Activated T-helper 1 cell treated with anti-CD3 and anti-CD28 coated beads, Interleukin-2, amount 50 U/mL, for 16 hours (primary cell): ENCODE measurements at places on chromosomes 16 and 17.

- no peak for DNase-seq
Measured at GRCh38 chr17:64491994-64492393, 4.9 kb downstream of the POLG2 start.

DNA sequence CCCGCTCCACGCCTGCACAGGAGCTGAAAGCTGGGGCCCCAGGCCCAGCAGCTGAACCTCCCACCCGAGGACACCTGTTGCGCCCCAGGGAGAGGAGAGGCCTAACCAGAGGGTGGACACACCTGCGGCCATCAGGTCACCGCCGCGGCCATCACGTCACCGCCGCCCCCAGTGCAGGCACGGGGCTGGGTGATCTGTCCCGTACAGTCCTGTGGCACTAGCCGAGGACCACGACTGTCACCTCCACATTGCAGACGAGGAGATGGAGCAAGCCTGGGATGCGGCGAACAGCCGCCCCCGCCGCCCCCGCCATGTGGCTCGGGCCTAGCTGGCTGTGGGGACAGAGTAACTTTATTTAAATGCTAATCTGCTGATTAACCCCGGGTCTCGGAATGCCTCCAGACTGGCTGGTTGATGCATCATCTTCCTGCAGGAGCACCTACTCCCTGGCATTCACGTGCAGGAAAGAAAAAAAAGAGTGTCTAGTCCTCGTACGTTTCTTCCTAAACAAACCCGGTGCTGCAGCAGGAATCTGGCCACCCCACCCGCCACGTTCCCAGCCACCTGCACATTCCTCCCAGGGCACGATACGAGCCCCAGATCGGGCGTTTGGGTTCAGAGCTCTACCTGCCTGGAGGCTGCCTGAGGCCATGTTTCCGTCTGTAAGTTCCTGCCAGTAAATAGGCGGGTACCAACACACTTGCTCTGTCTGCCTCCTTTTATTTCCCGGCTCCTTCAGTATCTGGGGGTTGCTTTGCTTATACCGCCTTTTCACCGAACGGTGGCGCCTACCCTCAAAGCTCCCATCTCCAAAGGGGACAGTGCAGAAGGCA, 29.9 kb downstream of the PIEZO1 start:
- no peak for DNase-seq

GRCh38 chr17:31099016-31099415, 4.2 kb downstream of the NF1 start:
- DNase-seq, result no peak

GRCh38 chr16:505479-506245, 21.9 kb upstream of the CAPN15 start:
- no peak for DNase-seq
